Stimulated activated CD4-positive, alpha-beta T cell treated with anti-CD3 and anti-CD28 coated beads, Interleukin-15, amount 100 ng/mL, for 48 hours (primary cell): ENCODE measurements at places on chromosomes 2 and 18.

DNA sequence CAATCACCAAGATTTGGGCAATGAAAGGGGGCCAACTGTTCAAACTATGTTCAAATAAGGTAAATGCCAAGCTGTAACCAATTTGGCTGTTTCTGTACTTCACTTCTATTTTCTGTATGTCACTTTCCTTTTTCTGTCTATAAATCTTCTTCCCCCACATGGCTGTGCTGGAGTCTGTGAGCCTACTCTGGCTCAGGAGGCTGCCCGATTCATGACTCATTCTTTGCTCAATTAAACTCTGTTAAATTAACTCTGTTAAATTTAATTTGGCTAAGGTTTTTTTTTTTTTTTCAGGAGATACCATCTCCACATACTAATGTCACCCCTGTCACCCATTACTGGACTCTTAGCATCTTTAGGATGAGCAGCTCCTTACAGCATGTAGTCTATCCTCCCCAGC, 178.8 kb upstream of the TWIST2 start:
- DNase-seq = no peak

- DNase-seq = no peak
Observed at GRCh38 chr2:156456616-156457015, 20.4 kb downstream of the GPD2 start.

DNA sequence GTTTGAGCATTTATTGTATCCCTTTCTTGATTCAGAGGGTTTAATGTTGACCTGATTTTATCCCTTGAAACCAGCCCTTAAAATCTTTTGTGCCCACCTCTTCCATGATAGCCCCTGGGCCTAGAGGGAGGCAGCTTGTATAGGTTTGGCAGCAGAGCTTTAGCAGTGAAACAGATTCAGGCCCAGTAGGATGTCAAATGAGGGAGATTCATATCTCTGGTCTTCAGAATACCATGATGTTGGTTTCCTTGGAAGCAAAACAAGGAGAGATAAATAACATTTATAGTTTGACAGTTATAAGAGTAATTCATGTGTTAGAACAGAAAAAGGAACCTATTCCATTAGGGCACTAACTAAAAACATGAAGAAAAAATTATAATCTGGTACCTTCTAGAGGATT, 649.2 kb downstream of the METTL4 start:
- DNase-seq = no peak

- no peak for DNase-seq
Observed at GRCh38 chr2:25497229-25497917, 155.6 kb upstream of the DNMT3A start.

GRCh38 chr2:215692387-215693079, 256.7 kb upstream of the FN1 start:
- DNase-seq = no peak

- no peak for DNase-seq
Observed at GRCh38 chr2:71801969-71802368, 345.7 kb downstream of the CYP26B1 start.

DNA sequence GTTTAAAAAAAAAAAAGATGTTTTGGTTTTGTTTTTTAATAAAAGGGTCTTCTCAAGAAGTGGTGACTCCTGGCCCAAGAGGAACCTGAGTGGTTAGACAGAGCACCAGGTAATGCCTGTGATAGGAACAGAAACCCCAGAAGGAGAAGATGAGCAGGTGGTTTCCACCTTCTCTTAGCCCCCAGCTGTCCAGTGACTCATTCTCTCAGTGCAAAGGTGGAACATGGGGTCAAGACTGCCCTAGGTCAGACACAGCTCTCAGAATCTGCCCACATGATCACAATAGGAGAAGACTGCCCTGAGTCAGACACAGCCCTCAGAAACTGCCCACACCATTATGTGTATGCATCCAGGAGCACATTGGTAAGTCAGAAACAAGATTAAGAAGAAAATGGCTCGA, 61.8 kb downstream of the TBC1D8 start:
- DNase-seq = no peak

DNA sequence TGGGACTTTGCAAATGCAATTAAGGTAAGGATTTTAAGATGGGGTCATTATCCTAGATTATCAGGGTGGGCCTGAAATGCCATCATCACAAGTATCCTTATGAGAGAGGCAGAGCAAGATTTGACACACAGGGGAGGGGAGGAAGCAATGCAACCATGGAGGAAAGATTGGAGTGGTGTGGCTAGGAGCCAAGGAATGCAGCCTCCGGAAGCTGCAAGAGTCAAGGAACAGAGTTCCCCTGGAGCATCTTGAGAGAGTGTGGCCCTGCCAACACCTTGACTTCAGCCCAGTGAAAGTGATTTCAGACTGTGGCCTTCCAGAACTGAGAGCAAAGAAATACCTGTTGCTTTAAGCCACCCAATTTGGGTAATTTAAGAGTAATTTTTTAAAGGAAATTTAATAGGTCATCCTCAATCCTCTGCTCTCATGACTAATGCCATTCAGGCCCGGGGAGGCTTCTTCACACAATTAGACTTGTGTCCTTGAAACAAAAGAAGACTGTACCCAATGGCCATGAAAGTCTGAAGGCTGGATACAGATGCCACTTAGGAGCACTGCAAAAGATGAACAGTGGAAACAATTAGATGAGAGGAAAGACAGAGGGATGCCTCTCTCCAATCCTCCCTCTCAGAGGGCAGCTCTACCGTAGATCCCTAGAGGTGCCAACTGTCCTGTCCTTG, 250.3 kb upstream of the ID2 start:
- DNase-seq = no peak

GRCh38 chr2:6823111-6823510, 42.6 kb downstream of the CMPK2 start:
- no peak for DNase-seq

DNA sequence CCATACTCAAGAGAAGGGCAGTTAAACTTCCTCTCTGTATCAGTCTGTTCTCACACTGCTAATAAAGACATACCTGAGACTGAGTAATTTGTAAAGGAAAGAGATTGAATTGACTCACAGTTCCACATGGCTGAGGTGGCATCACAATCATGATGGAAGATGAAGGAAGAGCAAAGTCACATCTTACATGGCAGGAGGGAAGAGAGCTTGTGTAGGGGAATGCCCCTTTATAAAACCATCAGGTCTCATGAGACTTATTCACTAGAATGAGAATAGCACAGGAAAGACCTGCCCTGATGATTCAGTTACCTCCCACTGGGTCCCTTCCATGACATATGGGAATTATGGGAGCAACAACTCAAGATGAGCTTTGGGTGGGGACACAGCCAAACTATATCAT, 1.4 kb upstream of the IL36B start:
- no peak for DNase-seq

- DNase-seq = no peak
Observed at GRCh38 chr2:20496076-20496872, 49.4 kb downstream of the RHOB start.

- DNase-seq = no peak
Observed at GRCh38 chr2:202703091-202703490, 68.3 kb downstream of the FAM117B start.

DNA sequence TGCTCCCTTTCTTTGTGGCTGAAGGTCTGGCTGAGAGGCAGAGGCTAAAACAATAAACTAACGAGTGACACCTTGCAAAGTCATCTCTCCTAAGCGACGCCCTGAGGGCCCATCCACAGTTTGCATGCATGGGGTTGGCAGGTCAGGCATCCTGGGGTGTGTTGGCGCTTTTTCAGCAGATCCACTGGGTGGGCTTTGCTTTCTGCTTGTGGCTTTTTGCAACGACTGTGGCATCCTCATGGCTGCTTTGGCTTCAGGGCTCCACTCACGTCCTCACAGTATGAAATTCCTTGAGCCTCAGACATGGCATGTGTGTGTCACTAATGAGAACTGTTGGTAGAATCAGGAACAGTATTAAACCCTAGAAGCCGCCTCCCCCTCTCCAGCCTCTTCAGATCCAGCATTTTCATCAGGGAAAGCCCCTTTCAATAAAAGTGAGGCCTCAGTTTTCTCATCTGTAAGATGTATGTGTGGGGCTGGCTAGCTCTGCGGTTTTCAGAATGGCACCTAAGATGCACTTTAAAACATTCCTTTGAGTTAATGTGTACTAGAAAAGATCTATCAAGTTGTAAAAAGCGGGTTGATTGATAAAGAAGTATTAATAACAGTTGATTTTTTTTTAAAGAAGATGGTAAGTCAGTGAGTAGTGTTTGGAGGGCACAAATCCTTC, 72.5 kb downstream of the SH3BP4 start:
- DNase-seq = no peak

DNA sequence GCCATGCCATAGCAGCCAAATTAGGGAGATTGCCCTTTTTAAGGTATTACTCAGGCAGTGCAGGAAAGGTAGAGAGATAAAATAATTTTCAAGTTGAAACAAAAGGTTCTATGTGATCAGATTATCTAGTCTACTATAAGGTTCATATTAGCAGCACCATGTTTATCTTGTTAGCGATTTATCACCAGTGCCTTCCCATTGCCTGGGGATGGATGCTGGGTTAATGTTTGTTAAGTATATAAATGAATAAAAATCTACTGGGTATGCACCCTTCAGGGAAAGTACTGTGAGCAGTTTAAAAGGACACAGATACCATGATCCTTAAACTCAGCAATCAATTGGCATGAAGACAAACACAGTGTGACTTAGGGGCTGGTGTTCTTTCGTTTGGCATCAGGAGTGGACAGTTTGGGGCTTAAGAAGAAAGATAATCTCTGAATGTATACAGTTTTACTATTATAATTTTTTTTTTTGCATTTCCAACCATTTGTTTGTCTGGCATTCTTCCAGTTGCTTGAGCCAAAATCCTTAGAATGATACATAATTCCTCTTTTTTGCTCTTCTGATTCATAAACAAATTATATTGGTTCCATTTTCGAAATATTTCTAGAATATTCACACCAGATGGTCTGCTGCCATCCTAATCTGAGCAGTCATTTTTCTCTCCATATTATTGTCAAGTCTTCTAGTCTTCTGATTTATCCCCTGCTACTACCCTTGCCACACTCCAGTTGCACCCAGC, 512.8 kb upstream of the SLC8A1 start:
- DNase-seq = no peak

- DNase-seq = no peak
Observed at GRCh38 chr2:85263591-85263990, 64.2 kb downstream of the TGOLN2 start.

- no peak for DNase-seq
Observed at GRCh38 chr2:231919341-231920035, 6.7 kb downstream of the NPPC start.

DNA sequence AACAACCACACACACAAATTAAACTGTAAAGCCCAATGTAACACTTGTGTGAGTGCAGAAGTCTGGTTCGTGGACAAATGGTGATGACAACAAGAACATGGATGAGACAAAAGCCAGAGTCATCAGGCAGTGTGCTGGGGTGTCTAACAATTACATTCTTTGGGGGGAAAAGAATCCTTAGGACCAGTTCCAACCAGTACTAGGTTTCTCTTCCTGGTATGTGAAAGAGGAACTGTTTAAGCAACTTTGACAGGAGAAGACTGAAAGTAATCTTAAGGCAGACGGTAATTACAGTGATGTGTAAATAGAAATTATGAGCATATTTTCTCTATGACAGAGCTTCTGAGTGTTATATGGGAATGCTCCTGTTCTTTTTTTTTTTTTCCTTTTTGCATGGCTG, 133.4 kb downstream of the AFF3 start:
- DNase-seq = no peak

DNA sequence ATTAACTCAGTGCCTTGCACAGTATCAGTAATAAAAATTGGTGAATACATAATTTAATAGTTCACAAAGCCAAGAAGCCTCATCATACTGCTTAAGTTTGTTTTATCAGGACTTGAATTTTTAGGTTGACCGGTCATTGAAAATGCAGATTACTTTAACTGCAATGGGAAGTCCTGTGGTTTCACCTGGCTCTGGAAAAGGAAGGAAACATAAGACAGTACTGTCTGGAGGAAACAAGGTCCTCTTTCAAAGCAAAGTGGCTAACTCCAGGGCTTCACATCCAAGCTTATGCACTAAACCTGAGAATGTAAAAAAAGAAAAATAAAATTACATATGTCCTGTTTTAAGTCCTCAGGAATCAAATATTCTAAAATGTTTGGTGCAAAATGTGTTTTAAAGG, 119.7 kb downstream of the DLGAP1 start:
- no peak for DNase-seq

GRCh38 chr2:152718909-152719645, 657 bp downstream of the ARL6IP6 start:
- DNase-seq = peak; percentile 27

- DNase-seq = no peak
Observed at GRCh38 chr2:30643674-30644073, 163.6 kb downstream of the CAPN13 start.

- DNase-seq = no peak
Observed at GRCh38 chr2:117537032-117537431, 277.5 kb upstream of the DDX18 start.

- no peak for DNase-seq
Observed at GRCh38 chr18:24827501-24827900, 367.1 kb downstream of the HRH4 start.

DNA sequence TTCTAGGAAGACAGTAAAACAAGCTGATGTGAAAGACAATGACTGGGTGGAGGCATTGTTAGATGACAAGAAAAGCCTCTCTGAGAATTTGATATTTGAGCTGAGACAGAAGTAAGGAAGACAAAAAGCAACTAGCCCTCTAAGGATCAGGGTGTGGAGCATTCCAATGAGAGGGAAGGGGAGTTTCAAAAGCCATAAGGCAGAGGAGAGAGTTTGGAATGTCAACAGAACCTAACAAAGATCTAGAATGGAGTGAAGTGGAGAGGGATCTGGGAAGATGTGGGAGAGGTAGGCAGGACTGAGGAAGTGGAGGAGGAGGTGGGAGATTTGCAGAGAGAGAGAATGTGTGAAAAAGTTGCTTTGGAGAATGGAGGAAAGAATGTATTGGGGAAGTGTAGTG, 17.3 kb upstream of the ASXL2 start:
- no peak for DNase-seq

GRCh38 chr18:8744038-8744437, 38.7 kb downstream of the MTCL1 start:
- DNase-seq = no peak

DNA sequence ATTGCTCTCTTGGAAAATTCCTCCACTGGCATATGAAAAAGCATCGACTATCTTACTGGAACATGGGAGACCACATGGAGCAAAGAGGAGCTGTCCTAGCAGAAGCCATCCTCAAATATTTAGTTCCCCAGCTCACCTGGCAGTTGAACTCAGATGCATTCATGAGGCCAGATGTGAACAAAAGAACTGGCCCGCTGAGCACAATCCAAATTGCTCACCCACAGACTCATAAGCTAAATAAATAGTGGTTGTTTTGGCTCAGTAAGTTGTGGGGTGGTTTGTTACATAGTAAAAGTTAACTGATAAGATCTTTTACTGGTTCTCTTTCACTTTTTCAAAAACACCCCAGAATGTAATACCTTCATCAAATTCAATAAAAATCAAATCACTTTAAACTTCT, 108.6 kb upstream of the CWC22 start:
- DNase-seq = no peak

- no peak for DNase-seq
Observed at GRCh38 chr18:11842562-11842961, 8.7 kb upstream of the CHMP1B start.
